Activated CD4-positive, alpha-beta T cell treated with anti-CD3 and anti-CD28 coated beads for 36 hours (primary cell): ENCODE measurements at places on chromosomes 3 and 15.

- DNase-seq: no peak
These were observed 4.0 kb upstream of the PARP6 start for GRCh38 chr15:72276326-72276700.

DNA sequence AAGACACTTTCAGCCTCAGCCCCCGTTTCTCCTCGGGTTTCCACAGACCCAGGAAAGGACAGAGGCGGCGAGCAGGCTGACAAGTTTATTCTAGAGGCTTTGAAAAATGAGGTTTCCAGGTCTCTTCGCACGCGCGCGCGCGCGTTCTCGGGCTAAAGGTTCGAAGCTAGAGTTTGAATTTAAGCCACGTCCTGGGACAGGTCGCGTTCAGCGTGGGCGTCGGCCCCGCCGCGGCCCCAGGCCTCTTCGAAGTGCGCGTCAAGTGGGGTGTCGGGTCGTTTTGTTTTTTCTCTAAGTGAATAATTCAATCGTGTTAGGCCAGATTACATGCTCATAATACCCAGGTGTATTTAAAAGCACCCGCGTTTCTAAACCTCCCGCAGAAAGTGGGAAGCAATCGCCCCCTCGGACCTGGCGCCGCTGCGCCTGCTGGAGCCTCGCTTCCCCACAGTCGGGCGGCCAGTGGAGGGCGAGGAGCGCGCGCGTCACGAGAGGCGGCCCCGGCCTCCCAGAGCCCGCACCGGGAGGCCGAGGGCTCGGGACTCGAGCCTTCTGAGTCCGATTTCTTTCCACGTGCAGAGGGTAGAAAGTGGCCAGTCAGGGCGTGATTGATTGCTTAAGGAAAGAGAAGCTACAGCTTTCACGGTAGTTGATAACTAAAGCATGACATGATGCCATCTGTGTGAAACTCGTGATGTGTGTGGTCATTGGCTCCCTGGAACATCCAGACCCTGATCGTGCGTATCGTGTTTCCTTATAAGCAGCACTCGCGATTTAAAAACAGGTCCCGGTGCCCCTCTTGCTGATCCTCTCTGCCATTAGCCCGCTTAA is 15.8 kb upstream of the SOX2 start:
- no peak for DNase-seq

DNA sequence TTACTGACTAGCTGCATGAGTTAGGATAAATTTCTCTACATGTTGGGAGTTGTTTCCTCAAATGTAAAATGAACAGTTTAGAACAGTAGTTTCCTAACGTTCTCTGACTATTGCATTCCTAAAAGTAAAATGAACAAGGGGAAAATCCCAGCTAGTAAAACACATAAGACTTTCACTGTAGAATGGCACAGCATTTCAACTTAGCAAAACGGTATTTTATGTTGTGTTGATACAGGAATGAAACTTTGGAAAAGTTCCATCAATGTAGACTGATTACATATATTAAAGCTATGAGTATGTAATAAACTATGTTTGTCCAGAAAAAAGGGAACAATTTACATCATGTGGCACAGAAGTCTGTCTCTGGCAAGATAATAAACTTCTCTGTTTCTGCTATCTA is 297.4 kb upstream of the EPHA3 start:
- DNase-seq: no peak

DNA sequence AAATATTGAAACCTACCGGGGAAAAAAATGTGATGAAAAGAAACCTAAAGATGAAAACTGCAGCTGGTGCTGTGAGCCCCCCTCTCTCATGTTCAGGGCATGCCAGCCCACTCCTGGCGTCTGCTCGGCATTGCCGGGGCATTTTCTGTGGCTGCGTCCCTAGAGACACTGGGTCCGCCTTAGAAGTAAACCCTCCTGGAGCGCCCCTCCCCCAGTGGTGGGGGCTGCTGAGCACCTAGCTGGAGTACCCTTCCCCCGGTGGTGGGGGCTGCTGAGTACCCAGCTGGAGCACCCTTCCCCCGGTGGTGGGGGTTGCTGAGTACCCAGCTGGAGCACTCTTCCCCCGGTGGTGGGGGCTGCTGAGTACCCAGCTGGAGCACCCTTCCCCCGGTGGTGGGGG is 24.5 kb upstream of the GABRA5 start:
- no peak for DNase-seq

DNA sequence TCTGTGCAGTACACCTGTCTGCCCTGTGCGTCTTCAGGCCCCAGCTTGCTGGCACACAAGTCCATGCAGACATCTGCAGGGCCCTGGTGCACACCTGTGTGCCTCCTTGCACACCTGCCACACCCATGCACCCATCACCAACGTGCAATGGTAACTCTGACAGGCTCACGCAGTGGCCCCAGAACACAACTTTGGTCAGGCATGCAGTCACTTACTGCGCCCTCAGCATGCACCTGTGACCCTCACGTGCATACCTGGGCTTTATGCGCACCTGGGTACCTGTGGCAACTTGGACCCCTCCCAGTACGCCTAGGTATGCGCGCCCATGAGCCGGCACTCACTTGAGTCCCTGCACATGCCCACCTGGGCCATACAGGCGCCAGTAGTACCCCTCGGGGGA is 1.7 kb downstream of the PLXND1 start:
- DNase-seq: no peak

GRCh38 chr3:111728566-111728935 is 130.5 kb upstream of the PHLDB2 start:
- no peak for DNase-seq

DNA sequence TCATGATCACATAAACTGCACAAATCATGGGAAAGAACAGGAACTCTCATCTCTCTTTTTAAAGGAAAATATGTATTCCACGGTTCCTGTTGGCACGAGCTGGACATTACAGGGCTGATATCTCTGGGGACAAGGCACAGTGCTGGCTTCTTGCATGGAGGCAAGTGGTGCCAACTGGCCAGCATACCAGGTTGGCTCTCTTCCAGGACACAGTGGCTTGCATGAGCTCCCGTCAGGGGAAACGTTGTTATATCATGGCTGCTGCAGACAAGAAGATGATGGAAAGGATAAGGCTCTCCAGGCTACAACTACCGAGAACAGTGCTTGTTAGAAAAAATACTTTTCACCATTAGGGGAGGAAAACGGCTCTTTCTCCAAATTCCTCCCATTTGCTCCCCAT is 283.9 kb downstream of the RORA start:
- no peak for DNase-seq

- DNase-seq: peak; percentile 66
These were observed 42.2 kb downstream of the TBC1D2B start for GRCh38 chr15:78035321-78035751.

GRCh38 chr3:182787302-182788036 is 5.8 kb upstream of the ATP11B start:
- DNase-seq: no peak

- no peak for DNase-seq
These were observed 109.4 kb upstream of the ATP11B start for GRCh38 chr3:182683858-182684257.

DNA sequence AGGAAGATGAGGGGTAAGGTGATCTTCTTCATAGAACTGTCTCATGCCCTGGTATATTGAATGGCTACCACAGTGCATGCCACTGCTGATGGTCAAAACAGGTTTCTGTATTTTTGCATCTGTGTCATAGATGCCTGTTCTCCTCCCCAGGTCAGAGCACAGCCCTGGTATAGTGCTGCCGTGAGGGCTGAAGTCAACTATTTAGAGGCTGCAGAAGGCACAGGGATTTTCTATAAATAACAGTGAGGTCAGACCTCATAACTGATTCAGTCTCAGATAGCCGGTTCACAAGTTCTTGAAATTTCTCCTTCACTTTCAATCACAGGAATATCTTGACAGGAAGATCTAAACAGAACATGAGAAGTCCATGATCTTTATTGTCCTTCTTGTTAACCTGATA is 99.2 kb upstream of the NUDT16 start:
- no peak for DNase-seq

- no peak for DNase-seq
These were observed 21.8 kb downstream of the CDCP1 start for GRCh38 chr3:45124352-45124751.

DNA sequence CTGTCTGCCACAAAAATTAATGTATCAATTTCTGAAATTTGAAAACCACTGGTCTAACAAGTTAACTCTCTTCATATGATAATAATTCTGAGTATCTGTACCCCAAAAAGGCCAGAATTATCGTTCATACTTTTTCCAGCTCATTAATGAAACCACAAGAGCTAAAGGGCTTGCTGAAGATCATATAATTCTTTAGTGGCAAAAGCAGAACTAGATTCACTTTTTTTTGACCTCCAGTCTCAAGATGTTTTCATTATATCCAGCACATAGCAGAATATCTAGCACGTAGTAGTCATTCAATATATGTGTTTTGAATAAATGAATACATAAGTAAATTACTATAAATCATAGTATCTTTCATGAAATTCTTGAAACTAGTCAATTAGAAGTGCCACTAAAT is 246.7 kb upstream of the KCNH8 start:
- DNase-seq: no peak

DNA sequence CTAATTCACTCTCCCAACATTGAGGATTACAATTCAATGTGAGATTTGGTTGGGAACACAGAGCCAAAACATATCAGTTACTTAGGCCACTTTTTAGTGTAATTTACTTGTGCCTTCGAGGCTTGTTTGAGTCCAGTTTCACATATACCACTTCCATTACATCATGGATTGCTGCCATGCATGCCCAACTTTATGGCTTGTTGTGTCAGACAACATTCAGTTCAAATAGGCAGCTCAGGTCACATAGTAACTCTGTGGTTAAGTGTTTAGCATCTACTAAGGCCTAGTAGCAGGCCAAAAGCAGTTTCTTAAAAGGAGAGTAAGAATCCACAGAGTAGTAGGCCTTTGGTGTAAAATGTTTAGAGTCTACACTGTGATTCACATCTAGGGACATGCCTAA is 164.3 kb upstream of the GMNC start:
- no peak for DNase-seq

DNA sequence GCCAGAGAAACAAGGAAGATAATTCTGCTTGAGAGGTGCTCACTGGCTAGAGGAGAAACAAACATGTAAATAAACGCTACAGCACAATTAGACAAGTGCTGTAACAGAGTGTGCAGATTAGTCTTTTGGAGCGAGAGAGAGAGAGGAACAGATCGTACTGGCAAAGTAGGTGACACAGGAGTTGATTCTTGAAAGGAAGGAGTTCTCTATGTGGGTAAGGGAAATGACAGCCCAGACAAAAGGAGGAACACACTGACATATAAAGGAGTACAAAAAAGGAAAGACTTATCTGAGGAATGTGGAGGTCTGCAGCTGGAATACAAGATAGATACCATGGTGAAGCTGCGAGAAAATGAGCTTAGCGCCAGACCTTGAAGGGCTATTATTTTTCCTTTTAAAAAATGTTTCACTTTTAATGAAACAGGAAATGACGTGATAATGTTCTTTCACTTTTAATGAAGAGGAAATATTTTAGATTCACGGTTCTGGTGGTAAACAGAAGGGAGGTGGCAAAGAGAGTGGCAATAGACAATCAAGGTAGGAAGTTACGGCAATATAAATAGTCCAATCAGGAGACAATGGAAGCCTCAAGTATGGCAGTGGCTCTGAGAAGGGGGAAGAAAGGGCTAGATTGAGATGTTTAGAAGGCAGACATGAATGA is 202.9 kb downstream of the VPS13C start:
- no peak for DNase-seq

DNA sequence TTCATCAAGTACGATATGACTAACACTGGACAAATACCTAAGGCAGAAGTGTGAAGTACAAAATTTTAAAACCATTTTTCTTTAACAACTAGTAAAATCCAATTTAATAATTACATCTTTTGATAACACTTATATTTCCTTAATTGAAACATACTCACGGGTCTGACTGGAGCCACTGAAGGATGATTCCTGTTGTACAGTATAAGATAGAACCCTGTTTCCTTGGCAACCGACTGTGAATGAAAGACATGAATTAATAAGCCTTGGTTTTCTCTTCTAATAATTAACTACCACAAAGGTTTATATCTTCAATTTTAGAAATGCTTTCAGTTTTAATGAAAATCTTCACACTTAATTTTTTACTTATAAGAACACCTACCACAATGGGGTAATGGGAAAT is 19.4 kb downstream of the DHX36 start:
- no peak for DNase-seq

- DNase-seq: no peak
These were observed 369.1 kb downstream of the RBMS3 start for GRCh38 chr3:29649815-29650547.

- DNase-seq: peak; percentile 87
These were observed at the start of gene SERPINI1 for GRCh38 chr3:167735233-167736138. Gene SERPINI1, plus strand, starts transcription at chr3:167735721. Its CDS starts 53,408 bp downstream, at chr3:167789129.

DNA sequence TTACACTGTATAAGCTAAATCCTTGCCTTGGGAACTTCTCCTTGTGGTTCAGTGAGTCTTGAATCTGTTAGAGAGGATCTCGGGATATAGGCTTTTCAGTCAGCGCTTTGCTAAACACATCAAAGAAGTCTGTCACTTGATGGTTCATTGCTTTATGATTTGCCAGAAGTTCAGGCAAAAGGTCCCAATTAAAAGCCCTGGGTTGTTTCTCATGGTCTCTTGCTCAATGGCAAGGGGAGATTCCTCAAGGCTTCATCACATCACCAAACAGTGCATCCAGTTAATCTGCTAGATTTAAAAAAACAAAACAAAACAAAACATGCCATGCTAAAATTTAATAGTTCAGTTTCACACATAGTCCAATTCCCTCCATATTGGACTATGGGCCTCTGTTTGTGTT is 114.8 kb downstream of the FILIP1L start:
- no peak for DNase-seq

- DNase-seq: no peak
These were observed 39.6 kb downstream of the SEMA6D start for GRCh38 chr15:47756872-47757271.

- no peak for DNase-seq
These were observed 12.1 kb downstream of the C15orf39 start for GRCh38 chr15:75213768-75214221.

- no peak for DNase-seq
These were observed 5.7 kb upstream of the PXYLP1 start for GRCh38 chr3:141225939-141226338.

- DNase-seq: peak; percentile 25
These were observed 47.1 kb downstream of the ERC2 start for GRCh38 chr3:56421205-56421604.

GRCh38 chr3:28053759-28054158 is 187.7 kb upstream of the CMC1 start:
- DNase-seq: peak; percentile 60

GRCh38 chr3:177329854-177330253 is 132.6 kb upstream of the TBL1XR1 start:
- no peak for DNase-seq

DNA sequence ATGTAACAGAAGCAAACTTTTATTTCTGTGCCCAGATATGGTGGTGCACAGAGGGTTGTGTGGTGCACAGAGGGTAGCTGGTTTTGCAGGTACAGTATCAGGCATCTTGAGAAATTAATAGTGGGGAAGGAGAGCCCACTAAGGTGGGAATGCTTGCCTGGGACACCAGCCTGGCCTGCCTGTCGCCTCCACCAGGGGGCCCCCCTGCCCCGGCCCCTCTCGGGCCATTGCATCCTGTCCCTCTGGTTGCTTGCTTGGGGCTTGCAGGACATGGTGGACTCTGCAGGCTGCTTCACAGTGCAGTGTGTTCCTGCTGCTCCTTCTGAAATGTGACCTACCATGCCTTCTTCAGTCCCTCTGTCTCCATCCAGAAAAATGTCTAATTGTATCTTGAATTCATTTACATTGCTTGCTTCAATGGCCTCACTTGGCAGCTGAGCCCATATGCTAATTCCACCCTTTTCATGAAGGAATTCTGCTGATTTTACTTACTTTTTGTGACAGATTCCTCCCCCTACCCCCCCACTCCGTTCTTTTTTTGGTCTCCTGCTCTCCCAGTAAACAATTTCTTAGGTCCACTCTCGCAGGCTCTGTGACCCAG is 73.6 kb downstream of the EEFSEC start:
- DNase-seq: peak; percentile 54
